CD8-positive, alpha-beta memory T cell (primary cell): ENCODE measurements at places on chromosomes 11 and 22. TPM values are rescaled to one million over a fixed set of nuclear protein-coding genes. Genes with fewer than 3 reads are reported as not detected.

RFPL3 gene
- not detected for total RNA-seq

- no peaks in the 10 kb centered on the region for H3K4me1 ChIP-seq
- no peak for DNase-seq
- no peak overlapping the region for H3K4me3 ChIP-seq
- no peaks in the 10 kb centered on the region for H3K36me3 ChIP-seq
- no peaks in the 10 kb centered on the region for H3K27me3 ChIP-seq
Measured at GRCh38 chr11:16454289-16454863, 98.0 kb upstream of the SOX6 start.

C11orf42 gene
- total RNA-seq: not detected

GRM5 gene
- total RNA-seq: not detected

TOM1 gene
- total RNA-seq: 15.1 TPM

CARD18 gene
- not detected for total RNA-seq

- H3K27me3 ChIP-seq: no peaks in the 10 kb centered on the region
- H3K4me1 ChIP-seq: no peaks in the 10 kb centered on the region
- no peak for DNase-seq
- no peak overlapping the region for H3K27ac ChIP-seq
Measured at GRCh38 chr11:99240192-99241030, 219.7 kb downstream of the CNTN5 start.

- H3K27ac ChIP-seq: no peak overlapping the region
- no peak overlapping the region for H3K4me3 ChIP-seq
- no peaks in the 10 kb centered on the region for H3K36me3 ChIP-seq
- no peak for DNase-seq
Measured at GRCh38 chr11:102276362-102276761, 40.9 kb upstream of the BIRC3 start.

- H3K27me3 ChIP-seq: no peaks in the 10 kb centered on the region
- no peaks in the 10 kb centered on the region for H3K36me3 ChIP-seq
- H3K4me1 ChIP-seq: no peaks in the 10 kb centered on the region
Measured at GRCh38 chr11:69486056-69486772, 4.8 kb downstream of the LINC01488 start.

DNA sequence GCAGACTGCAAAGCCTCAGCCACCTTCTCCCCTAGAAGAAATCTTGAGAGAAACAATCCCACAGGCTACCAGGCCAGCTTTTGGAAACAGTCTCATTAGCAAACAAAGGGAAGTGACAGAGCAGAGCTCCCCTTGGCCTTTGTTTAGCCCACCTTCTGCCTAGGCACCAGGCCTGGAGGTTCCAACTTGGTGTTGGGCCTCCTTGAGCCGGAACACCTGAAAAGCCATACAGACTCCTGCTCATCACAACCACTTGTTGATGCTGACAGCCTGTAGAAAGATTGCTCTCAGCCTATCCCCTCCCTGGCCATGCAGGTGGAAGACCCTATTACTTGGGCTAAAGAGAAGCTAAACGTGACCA is 26.6 kb downstream of the KCNQ1OT1 start:
- H3K27me3 ChIP-seq: no peaks in the 10 kb centered on the region
- H3K4me1 ChIP-seq: no peaks in the 10 kb centered on the region
- DNase-seq: no peak
- no peaks in the 10 kb centered on the region for H3K36me3 ChIP-seq
- no peak overlapping the region for H3K27ac ChIP-seq
- no peak overlapping the region for H3K4me3 ChIP-seq

DNA sequence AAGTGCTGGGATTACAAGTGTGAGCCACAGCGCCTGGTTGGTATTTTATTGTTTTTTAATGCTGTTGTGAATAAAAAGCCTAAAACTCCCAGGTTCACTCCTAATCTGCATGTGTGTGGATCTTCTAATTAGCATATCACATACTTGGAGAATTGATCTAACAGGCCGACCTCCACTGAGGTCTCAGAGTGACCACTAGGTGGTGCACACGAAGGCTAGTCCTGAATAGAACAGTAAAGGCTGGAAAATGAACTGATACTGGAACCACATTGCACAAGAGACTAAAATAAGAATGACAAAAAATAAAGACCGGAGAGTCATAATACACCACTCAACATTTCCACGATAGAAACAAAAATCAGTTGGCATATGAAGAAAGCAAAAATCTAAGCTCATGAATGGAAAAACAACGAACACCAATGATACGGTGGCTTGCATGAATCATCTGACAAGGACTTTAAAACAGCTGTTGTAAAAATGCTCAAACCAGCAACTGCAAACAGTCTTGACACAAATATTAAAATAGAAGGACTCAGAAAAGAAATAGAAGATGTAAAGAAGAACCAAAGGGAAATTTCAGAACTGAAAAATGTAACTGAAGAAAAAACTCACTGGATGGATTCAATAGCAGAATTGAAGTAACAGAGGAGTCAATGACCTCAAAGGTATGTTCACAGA is 19.2 kb downstream of the PIM3 start:
- H3K27ac ChIP-seq: no peak overlapping the region
- peaks cover 10% of the 10 kb centered on the region for H3K27me3 ChIP-seq
- H3K4me1 ChIP-seq: peaks cover 17% of the 10 kb centered on the region

- no peak for DNase-seq
- H3K36me3 ChIP-seq: no peaks in the 10 kb centered on the region
- no peak overlapping the region for H3K27ac ChIP-seq
- no peaks in the 10 kb centered on the region for H3K4me1 ChIP-seq
- H3K4me3 ChIP-seq: no peak overlapping the region
- no peaks in the 10 kb centered on the region for H3K27me3 ChIP-seq
Measured at GRCh38 chr11:27886857-27887256, 186.6 kb upstream of the BDNF start.

SYT9 gene
- total RNA-seq: not detected

GRCh38 chr11:2781408-2782274 is 81.8 kb upstream of the KCNQ1OT1 start:
- peak overlapping the region; percentile 47 for H3K27ac ChIP-seq
- H3K4me3 ChIP-seq: no peak overlapping the region
- H3K4me1 ChIP-seq: no peaks in the 10 kb centered on the region
- no peaks in the 10 kb centered on the region for H3K36me3 ChIP-seq
- no peaks in the 10 kb centered on the region for H3K27me3 ChIP-seq

DNA sequence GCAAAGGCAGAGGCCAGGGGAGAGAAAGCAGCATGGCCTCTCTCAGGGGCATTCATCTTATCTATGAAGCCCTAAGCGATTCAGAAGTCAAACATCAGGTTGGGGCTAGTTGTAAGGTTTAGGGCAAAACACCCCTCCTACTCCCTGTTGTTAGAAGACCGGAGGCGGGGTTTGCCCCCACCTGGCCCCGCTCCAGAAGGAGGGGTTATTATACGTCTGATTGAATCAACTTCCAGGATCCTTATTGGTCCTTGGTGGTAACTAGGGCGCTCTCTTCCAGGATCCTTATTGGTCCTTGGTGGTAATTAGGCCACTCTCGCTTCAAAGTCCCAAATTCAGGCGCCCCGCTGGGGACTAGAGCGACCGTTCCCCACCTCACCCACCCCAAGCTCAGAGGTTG is 12.1 kb upstream of the SMTN start:
- H3K4me3 ChIP-seq: no peak overlapping the region
- H3K36me3 ChIP-seq: no peaks in the 10 kb centered on the region
- no peak for DNase-seq
- no peaks in the 10 kb centered on the region for H3K4me1 ChIP-seq

DNA sequence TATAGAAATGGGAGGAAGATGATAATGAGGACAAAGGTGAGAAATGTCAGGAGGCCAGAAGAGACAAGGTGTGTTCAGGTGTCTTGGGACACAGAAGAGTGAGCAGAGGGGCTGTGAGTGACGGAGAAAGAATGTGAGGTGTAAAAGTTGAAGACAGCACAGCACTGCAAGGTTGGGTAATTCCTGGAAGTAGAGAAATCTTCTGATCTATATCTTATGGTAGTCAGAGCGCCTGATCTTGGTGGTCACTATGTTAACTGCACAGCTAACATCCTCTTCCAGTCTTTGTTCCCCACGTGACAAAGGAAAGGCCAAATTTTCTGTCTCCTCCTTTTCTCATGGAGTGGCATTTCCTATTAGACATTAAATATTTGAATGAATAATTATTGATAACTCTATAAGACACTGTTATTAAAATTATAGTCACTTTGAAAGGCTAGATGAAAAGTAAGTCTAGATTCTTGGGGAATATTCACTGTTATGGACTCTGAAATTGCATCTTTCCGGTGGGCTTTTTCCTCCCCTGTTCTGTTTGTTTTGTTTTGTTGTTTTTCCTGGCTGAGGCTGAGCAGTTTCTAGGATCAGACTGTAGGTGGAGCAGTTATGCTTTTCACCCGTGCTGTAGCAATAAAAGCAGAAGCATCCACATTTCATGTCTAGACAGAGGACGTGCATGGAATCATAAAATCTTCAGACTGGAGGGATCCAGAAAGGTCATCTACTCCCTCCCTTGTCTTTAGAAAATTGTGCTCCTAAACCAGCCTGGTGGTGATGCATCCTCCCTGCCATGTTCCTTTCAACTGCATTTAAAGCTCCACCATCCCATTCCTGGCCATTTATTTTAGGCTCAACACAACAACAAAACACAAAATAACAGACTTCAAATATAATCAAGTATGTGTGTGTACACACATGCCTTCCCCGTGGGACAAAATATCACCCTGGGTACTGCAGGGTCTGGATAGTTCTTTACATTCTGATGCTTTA is 26.6 kb downstream of the SC5D start:
- DNase-seq: no peak
- no peak overlapping the region for H3K4me3 ChIP-seq
- no peaks in the 10 kb centered on the region for H3K36me3 ChIP-seq

DNA sequence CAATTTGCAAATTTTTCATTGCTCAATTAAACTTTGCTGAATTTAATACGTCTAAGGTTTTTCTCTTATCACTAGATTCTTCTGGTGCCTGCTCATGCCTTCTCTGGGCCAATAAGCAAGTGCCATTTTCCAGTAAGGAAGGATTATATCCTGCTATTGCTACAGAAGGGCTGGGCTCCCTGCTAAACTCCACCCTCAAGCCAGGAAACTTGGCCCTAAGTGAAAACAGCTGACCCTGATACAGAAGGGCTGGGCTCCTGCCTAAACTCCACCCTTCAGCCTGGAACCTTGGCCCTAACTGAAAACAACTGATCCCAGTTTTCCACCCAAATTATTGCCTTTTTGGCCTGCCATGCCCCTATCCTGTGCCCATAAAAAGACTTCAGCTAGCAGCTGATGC is 385.3 kb downstream of the DYNC2H1 start:
- H3K4me1 ChIP-seq: no peaks in the 10 kb centered on the region
- no peak overlapping the region for H3K4me3 ChIP-seq
- no peaks in the 10 kb centered on the region for H3K27me3 ChIP-seq
- H3K27ac ChIP-seq: no peak overlapping the region
- DNase-seq: no peak

FADS1 gene
- total RNA-seq: 6.3 TPM

KCNJ11 gene
- 0.95 TPM for total RNA-seq

DNA sequence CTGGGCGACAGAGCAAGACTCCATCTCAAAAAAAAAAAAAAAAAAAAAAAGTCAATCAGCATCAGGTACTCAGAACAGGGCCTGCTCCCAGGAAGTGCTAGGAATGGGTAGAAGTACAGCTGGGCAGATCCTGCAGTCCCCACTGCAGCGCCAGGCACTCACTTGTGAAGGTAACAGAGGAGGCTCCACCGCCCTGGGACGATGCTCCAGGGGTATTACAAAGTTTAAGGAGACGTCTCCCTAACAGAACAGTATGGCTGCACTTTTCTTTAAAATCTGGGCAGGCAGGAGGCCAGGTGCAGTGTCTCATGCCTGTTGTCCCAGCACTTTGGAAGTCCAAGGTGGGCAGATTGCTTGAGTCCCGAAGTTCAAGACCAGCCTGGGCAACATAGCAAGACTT is 1449.0 kb downstream of the BRD1 start:
- no peak overlapping the region for H3K27ac ChIP-seq
- H3K36me3 ChIP-seq: no peaks in the 10 kb centered on the region
- H3K4me1 ChIP-seq: no peaks in the 10 kb centered on the region
- no peak for DNase-seq
- H3K27me3 ChIP-seq: no peaks in the 10 kb centered on the region

DNA sequence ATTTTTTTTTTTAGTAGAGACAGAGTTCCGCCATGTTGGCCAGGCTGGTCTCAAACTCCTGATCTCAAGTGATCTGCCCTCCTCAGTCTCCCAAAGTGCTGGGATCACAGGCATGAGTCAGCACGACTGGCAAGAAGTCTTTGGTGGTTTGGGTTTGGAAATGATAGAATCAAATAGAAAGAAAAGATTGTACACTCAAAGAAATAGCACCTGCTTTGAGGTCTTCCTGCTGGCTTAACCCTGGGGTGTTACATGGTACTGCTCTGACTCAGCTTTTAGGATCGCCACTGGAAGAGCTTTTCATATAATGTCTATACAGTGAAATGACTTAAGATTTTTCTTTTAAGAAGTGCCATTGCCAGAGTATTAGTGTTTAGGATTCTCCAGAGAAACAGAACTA is 50.2 kb downstream of the JAM3 start:
- no peak overlapping the region for H3K4me3 ChIP-seq
- H3K27ac ChIP-seq: no peak overlapping the region
- no peaks in the 10 kb centered on the region for H3K4me1 ChIP-seq
- H3K27me3 ChIP-seq: peaks cover 3% of the 10 kb centered on the region
- DNase-seq: no peak
- H3K36me3 ChIP-seq: no peaks in the 10 kb centered on the region

DGCR8 gene
- total RNA-seq: 73.8 TPM

- H3K4me1 ChIP-seq: no peaks in the 10 kb centered on the region
- DNase-seq: no peak
- no peak overlapping the region for H3K4me3 ChIP-seq
- no peaks in the 10 kb centered on the region for H3K27me3 ChIP-seq
- peaks cover 18% of the 10 kb centered on the region for H3K36me3 ChIP-seq
Measured at GRCh38 chr11:6498121-6498520, 1.0 kb downstream of the DNHD1 start.

CTSW gene
- 40.9 TPM for total RNA-seq

DNA sequence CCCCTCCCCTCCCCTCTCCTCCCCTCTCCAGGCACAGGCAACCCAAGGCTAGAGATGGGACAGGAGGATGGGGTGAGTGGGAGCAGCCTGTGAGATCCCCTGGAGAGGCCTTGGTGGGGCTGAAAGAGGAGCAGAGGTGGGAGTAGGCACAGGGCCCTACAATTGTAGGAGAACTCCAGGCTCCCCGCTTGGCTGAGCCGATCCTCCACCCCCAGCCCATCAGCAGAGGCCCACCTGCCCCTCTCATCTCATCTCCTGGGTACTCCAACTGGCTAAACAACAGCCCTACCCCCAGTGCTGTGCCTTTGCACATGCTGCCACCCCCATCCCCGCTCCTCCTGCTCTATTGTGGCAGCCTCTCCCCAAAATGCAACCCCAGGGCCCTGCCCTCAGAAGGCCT is 52.0 kb upstream of the A4GALT start:
- H3K27me3 ChIP-seq: no peaks in the 10 kb centered on the region
- no peaks in the 10 kb centered on the region for H3K36me3 ChIP-seq
- no peak overlapping the region for H3K4me3 ChIP-seq
- no peak for DNase-seq

OVOL1 gene
- total RNA-seq: not detected
